SK-N-SH (cell line): ENCODE measurements at places on chromosomes 12 and 14. TPM values are rescaled to one million over a fixed set of nuclear protein-coding genes. Genes with fewer than 3 reads are reported as not detected.

GRCh38 chr14:33404964-33405574 lies 466.4 kb downstream of the NPAS3 start:
- DNase-seq, result no peak

DNA sequence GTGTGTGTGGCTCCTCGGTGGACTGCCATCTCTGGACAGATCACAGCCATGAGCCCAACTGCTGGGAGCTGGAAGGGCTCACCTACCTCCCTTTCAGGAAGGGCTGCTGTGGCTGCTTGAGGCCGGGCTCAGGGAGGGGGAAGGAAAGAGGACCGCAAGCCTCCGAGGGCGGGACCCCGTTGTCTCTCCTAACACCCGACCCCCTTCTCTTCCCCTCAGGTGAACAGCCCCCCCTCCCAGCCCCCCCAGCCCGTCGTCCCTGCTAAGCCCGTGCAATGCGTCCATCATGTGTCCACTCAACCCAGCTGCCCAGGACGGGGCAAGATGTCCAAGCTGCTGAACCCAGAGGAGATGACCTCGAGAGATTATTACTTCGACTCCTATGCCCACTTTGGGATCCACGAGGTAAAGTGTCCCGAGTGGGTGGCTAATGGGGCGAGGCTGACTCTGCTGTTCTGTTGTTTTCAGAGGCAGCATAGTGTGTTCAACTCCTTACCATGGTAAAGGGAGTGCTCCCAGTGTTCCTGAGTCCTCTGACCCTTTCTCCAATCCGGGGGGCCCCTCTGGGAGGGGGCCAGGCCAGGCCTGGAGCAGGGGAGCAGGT lies 49.5 kb downstream of the PRMT8 start:
- no peak for DNase-seq

GRCh38 chr12:89414851-89415250 lies 62.5 kb upstream of the DUSP6 start:
- no peak for DNase-seq

- peak; percentile 94 for DNase-seq
These were observed 568 bp downstream of the PPM1A start for GRCh38 chr14:60249321-60250256.

DNA sequence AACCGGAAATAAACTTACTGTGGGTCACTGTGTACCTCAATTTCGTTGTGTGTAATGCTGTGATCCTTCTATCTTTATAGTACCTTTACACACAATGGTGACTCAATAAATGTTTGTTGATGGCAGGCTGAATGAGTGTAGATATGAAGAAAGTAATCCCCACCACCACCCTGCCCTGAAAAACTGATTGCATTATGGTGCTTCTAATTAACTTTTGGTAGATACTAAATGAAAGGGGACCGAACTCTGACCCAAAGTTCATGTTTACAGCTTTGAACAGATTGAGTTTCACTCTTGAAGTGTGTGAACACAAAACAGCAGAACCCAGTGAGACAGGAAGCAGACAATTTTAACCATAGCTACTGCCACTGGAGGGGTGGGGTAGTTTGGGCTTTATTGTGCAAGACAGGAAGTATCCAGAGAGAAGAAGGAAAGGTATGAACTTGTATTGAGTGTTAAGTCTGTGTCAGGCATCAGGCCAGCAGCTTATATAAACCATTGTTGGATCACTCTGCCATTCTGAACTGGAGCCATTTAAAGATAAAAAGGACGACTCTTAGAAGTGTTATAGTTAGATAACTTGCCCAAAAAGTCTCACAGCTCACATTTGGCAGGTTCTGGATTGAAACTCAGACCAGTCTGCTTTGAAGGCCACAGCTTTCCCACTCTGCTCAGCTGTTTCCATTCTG lies 197.0 kb upstream of the AMIGO2 start:
- no peak for DNase-seq

DNA sequence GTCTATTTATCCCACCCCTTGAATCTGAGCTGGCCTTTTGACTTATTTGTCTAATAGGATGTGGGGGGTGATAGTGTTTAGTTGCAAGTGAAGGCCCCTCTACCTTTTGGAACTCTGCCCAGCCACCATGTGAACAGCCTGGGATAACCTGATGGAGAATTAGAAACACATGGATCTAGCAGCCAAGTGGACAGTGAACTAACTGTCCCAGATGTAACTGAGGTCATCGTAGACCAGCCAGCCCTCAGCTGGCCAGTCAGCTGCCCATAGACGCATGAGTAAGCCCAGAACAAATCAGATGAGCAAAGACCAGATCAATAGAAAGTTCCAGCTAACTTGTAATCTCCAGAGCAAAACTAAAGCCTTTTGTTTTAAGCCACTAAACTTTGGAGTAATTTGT lies 19.0 kb downstream of the KLRB1 start:
- DNase-seq, result peak; percentile 12

GRCh38 chr12:89210277-89210676 lies 142.0 kb downstream of the DUSP6 start:
- DNase-seq, result no peak

DNA sequence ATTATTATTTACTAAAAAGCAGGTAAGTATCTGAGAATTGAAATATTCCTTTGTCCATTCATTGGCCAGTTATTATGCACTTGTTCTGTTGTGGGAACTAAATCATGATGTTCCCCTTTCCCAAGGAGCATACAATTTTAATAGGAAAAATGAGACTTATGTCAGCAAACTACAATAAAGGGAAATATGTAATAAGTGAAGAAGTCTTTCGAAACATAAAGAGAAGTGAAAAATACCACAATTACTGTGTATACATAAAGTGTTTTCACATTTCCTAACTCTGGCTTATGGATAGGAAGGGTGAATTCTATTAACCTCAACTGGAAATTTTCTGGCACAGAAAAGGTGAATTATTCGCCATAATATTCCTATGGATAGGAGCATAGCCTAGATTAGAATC lies 78.4 kb upstream of the DNM1L start:
- DNase-seq, result no peak

- DNase-seq, result no peak
These were observed 171.8 kb upstream of the ALG10B start for GRCh38 chr12:38144601-38145436.

- no peak for DNase-seq
These were observed 12.5 kb downstream of the HSD17B6 start for GRCh38 chr12:56775638-56776037.

DNA sequence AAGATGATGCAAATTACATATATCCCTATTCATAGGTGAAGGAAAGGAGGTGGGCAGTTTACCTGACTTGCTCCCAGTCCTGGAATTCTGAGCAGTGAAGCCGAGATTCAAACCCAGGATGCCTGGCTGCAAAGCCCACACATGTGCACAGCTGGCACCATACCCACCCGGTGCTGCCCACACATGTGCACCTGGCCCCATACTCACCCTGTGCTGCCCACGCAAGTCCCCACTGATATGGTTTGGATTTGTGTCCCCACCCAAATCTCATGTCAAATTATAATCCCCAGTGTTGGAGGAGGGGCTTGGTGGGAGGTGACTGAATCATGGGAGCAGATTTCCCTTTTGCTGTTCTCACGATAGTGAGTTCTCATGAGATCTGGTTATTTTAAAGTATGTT lies 179.2 kb upstream of the C14orf180 start:
- DNase-seq, result no peak

DNA sequence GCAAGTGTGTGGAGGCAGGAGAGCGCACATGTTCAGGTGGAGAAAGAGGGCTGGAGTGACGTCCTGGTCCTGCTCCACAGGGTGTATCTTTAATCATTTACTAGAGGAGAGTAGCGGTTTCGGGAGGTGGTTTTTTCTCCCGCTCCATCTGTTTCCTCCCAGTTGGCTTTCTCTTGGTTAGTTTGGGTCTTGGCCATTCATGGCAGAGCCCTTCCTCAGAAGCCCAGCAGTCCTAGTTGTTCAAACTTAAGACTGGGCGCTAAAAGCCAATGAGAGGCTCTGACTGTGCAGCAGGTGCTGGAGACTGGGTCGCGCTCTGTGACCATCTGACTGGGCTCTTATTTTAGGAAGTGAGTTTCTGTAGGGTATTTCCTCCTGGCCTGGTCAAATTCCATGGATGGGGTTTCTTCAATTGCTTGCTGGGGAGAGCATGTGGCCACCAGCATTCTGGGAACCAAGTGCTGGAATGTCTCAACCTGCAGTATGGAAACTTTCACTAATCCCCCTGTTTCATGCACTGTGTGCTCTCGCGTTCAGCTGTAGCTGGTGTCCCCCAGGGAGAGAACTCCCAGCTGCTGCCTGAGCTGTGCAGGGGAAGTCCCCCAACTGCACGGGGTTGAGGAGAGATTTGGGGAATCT lies 27.4 kb upstream of the TSPAN9 start:
- no peak for DNase-seq

- no peak for DNase-seq
These were observed 98.8 kb downstream of the TMEM132C start for GRCh38 chr12:128365651-128366231.

DNA sequence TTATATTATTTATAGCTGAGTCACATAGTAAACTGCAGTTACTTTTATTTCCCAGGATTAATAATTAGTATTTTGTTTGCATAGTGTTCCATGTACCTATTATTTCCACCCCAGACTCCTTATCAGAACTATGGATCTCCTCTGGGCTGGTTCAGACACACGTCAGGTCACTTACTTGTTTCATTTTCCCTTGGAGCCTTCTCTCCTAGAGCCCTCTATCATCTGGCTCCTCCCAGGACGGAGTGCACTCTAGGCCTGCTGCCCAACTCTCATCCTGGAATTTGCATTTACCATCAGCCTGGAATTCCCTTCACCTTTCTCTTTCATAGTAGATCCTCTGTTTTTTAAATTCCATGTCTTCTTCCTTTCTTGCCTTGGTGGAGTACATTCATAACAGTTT lies 28.5 kb upstream of the GALNT16 start:
- DNase-seq, result no peak

DNA sequence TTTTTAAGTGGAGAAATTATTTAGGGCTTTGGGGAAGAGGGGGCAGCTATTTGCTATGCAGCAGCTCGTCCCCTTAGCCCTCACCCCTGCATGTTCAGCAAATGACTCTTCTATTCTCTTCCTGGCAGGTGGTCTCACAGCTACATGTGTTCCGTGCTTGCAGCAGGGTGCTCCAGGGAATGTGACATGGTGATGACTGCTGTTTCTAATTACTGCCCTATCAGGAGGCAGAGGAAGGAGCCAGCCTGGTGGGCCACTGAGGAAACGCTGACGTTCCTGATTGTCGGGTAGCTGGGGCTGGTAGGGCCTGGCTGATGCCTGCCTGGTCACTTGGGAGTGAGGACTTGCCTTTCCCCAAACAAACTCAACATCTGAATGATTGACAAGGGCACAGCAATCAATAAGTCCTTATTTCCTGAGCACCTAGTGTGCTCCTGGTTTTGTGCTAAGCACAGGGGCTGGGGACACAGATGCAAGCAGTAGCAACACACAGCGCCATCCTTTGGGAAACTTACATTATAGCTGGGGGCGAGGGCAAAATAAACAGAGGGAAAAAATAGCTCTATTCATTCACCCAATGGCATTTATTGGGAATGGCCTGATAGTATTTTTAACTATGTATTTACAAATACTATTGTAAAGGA lies 377.8 kb downstream of the FUT8 start:
- peak; percentile 72 for DNase-seq

DNA sequence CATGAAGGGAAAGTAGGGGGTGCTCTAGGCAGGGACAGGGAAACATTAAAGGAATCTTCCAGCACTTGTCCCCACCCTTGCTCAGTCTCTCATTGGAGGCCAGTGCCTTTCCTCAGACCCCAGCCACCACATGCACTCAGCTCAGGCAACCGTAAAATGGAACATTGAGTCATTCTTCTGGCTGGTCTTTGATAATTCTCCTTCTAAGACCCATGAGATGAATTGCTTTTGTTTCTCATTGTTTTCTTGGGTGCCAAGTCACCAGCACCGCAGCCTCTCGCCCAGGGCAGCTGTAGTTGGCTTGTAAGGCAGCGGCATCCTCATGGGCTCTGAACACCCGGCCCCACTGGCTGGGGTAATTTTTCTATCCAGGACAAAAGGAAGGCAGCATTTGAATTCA lies 108.2 kb downstream of the PHETA1 start:
- DNase-seq, result no peak

DNA sequence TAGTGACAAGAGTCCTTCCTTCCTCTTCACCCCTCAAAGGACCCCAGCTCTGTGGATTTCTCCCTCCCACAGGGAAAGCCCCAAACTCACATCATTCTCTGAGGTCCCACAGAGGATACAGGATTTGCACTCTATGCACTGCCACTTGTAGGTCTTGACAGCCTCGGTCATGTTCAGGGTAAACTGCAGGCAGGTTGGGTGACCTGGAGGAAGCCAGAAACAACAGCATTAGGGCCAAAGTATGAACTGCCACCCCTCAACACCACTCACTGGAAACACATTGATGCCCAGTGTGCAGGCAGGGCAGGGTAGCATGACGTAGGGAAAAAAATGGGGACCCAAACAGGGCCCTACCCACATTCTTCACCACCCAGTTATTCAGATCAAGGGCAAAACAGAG lies 264.4 kb downstream of the DPF3 start:
- DNase-seq, result no peak

GRCh38 chr14:99422228-99423010 lies 58.2 kb downstream of the SETD3 start:
- DNase-seq, result no peak

GRCh38 chr12:1497161-1497560 lies 97.2 kb downstream of the FBXL14 start:
- no peak for DNase-seq

GRCh38 chr14:94372021-94372605 lies 16.3 kb downstream of the SERPINA1 start:
- DNase-seq, result no peak

DNA sequence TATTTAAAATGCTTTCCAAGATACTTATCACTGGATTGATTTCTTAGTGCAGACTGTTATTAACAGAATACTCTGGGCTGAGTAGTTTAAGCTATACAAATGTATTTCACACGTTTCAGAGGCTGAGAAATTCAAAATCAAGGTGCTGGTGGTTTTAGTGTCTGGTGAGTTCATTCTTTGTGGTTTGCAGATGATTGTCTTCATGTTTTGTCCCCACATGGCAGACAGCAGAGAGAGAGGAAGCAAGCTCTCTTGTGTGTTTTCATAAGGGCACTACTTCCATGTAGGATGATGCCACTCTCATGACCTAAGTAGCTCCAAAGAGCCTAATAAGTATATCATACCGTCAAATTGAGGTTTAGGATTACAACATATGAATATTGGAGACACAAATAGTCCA lies 1348.9 kb upstream of the FLRT2 start:
- DNase-seq, result no peak

DNA sequence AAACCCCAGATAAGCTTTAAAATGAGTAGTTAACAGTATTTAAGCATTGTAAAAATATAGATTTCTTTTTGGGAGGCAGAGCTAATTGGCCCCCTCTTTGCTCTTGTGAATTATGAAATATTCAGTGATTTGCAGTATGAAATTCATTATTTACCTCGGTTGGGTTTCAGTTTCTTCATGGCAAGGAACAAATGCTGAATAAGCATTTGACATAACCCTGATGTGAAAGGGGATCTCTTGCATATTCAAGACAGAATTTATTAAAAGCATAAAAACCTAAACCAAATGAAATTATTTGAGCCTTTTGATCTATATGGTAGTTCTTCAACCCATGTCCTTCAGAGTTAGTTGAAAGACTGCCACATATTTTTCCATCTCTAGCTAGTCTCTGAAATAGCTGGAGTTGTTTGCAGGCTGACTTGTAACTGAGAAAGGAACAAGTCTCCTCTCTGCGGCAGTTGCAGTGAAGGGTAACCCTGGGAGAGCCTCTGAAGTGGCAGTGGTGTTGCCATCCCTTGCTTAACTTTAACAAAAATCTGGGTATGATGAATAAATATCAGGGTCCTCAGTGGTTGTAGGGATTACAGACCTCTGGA lies 690 bp downstream of the AKAP6 start:
- no peak for DNase-seq

The NTF3 gene
- not detected in 2 replicates for polyA plus RNA-seq

The SPIC gene
- polyA plus RNA-seq, result not detected in 2 replicates

The CEBPE gene
- polyA plus RNA-seq, result not detected in 2 replicates

The TCL1B gene
- not detected in 2 replicates for polyA plus RNA-seq

The TPH2 gene
- not detected in 2 replicates for polyA plus RNA-seq

The VRTN gene
- not detected in 2 replicates for polyA plus RNA-seq
